ENCODE measurements at places on chromosomes 12 and 14.

GRCh38 chr12:91974541-91975085 is 171.0 kb downstream of the BTG1 start:
- DNase-seq, result no peak

- no peak for DNase-seq
These were observed 148.7 kb downstream of the DYRK2 start for GRCh38 chr12:67797185-67797741.

- DNase-seq, result no peak
These were observed 17.6 kb upstream of the G2E3 start for GRCh38 chr14:30541318-30541717.

GRCh38 chr14:64983439-64984310 is 3.0 kb upstream of the FNTB start:
- DNase-seq, result no peak

- no peak for DNase-seq
These were observed 5.4 kb downstream of the KRT6B start for GRCh38 chr12:52446367-52447045.

- DNase-seq, result no peak
These were observed 81.8 kb upstream of the FOXN3 start for GRCh38 chr14:89498878-89499277.

DNA sequence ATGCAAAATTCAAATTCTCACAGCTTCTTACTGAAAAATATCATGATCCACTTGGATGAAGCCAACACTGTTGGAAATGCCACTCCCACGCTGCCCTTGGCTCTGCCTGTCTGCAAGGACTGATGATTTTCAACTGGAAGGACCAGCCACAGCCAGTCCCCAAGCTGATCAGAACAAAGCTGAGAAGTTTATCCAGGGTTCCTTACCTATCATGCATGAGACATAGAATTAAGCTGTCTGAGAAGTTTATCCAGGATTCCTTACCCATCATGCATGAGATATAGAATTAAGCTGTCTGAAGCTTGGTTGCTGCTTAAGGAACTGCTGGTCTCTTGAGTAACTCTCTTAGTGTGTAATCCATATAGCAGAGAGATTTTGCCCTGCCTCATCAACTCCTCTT is 159.8 kb upstream of the TMEM260 start:
- no peak for DNase-seq

DNA sequence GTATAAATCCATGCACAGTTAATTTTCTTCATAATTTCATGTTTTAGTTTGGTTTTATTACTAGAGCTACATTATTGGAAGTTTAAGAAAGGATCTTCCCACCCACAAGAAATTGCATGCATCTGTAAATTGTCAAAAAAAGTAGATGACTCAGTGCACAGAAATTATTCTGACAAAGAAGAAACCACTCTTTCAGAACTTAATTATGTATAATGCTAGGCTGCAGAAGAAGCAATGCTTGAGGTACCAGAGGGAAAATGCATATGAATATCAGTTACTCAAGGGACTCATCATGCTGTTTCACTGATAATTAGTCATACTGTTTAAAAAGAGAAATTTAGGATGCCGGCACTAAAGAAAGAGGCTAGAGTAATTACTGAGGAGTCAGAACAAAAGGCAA is 147.0 kb downstream of the SLC16A7 start:
- no peak for DNase-seq

DNA sequence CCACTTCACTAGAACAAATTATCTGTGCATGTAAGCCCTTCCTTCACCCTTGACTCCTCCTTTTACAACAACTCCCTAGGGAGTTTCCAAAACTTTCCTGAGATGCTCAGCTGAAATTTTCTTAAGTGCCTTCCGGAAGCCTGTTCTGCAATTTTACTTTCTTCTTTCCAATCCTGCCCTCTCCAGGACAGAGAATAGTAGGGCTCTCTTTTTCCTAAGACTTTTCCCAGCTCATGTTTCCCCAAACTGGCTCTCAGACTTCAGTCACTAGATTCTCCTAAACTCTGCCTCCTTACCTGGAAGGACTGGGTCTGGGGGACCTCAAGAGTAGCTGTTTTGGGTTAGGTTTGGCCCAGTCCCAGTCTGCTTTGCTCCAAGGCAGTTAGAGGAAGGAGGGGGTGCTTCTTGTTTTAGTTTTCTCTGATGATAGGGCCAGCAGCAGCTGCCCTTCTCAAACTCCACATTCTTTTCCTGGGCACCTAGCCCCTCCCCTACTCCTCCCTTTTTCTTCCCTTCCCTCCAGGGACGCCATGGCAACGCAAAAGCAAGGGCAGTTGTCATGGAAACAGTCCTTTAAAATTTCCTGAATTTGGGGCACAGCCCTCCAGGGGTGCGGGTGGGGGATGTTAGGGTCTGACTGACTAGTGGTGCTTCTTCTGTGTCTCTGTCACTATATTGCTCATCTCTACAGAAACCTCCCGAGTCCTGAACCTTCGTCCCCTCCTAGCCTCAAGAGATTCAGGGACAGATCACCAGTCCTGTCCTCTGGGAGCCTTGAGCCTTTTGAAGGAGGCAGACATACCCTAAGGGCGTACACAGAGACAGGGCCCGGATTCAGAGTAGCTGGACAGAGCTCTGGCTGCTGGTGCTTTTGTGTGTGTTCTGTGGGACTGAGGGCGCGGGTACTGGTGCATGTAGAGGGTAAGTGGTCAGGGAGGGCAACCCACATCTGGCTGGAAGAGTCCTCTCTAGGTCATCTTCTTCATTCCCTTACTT is 17.0 kb downstream of the PPP1R1A start:
- no peak for DNase-seq

DNA sequence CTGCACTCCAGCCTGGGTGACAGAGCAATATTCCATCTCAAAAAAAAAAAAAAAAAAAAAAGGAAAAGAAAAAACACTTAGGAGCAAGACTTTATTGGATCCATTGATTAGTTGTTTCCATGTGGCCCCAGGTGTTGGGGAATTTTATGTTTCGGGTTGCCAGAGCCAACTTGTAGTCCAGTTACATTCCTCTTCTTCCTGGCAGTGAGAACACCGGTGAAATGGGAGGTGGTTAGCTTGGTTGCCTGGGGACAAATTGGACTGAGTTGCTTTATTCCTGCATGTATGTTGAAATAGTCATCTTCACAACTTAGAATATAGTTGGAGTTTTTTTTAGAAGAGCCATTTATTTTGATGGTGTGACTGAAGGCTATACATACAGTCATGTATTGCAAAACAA is 12.6 kb downstream of the RCOR1 start:
- no peak for DNase-seq

DNA sequence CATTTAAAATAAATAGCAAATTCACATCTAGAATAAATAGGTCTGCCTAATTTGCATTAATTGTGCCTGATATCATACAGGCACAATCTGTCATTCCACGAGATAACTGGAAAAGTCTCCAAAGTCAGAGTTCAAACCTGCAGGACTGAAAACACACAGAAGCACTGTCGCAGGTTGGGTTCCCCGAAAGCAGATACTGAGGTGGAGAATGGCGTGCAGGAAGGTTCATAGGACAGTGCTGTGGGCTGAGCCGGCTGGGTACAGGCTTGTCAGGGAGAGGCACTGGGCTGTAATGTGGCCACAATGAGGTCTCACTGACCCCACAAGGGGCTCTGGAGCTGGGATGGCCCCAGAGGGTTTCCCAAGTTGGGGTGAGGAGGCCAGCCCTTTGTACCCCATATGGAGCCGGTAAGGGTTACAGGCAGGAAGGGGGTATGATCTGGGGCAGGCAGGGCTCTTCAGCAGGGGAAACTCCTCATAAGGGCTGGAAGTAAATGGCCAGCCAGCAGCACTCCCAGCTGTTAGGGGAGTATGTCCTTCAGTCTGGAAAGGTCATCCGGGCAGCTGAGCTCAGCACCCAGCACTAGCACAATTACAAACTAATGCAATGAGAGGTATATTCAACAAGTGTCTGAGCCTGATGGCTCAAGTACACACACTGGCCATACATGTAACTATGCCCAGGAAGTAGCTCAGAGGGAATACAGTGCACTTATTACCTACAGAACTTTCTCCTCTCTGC is 68.5 kb downstream of the NT5DC3 start:
- no peak for DNase-seq

- DNase-seq, result no peak
These were observed 1.6 kb upstream of the CKB start for GRCh38 chr14:103524002-103524935.

- DNase-seq, result no peak
These were observed 133.4 kb downstream of the KICS2 start for GRCh38 chr12:64088431-64089349.

- no peak for DNase-seq
These were observed 1.2 kb downstream of the PPP1R12A start for GRCh38 chr12:79933532-79934264.

GRCh38 chr14:63632932-63633514 is 8.6 kb downstream of the WDR89 start:
- DNase-seq, result no peak

- DNase-seq, result peak; percentile 61
These were observed 27.4 kb downstream of the SRRM4 start for GRCh38 chr12:119008691-119009221.

- no peak for DNase-seq
These were observed 49.4 kb downstream of the GPATCH2L start for GRCh38 chr14:76201162-76201561.

DNA sequence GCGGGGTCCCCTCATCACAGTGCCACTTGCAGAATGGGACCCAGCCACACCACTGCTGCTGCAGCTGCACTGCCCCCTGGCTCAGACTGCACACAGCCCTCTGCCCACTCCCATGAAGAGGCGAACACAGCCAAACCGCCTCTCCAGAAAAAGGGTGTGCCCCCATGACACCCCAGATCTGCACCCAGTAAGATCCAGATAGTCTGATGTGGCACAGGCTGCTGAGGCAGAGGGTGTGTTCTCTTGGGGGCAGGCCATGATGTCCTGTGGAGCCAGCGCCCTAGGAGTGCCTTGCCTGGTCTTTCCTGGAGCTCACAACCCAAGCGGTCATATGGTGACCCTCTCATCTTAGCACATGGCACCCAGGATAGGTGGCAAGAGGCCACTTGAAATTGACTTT is 44.4 kb downstream of the SLC8B1 start:
- DNase-seq, result no peak

GRCh38 chr12:126353604-126354003 is 1288.4 kb downstream of the AACS start:
- DNase-seq, result no peak

GRCh38 chr14:55976655-55977054 is 141.6 kb upstream of the PELI2 start:
- peak; percentile 35 for DNase-seq

- DNase-seq, result no peak
These were observed 26.0 kb downstream of the MAPK1IP1L start for GRCh38 chr14:55077170-55078151.

GRCh38 chr12:93025145-93026103 is 96.3 kb upstream of the EEA1 start:
- peak; percentile 14 for DNase-seq

DNA sequence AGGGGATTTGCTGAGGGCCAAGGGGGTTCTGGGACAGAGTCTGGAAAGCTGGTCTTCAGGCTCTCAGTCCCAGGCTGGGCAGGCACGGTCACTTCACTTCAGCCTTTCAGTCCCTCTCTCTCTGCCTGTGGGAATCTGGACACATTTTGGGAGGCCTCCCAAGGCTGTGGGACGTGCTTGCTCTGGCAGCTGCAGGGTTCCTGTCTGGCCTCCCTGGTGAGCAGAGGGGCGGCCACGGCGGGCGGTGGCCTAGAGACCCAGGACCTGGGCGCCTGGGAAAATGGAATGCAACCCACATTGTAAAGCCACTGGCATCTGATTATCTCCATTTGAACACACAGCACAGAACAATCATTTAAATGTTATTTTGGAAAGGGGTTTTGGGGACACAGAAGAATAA is 10.1 kb upstream of the ALDH2 start:
- DNase-seq, result no peak
